Epithelial cell of prostate (primary cell): ENCODE measurements at places on chromosomes 11 and 22.

GRCh38 chr22:27581688-27582087, 219.9 kb downstream of the MN1 start:
- no peak for DNase-seq

- DNase-seq = no peak
These were observed 44.2 kb upstream of the TTLL12 start for GRCh38 chr22:43230971-43231723.

GRCh38 chr11:80458376-80458775, 1017.5 kb upstream of the TENM4 start:
- no peak for DNase-seq

- no peak for DNase-seq
These were observed 420.0 kb downstream of the DYNC2H1 start for GRCh38 chr11:103529181-103529684.

DNA sequence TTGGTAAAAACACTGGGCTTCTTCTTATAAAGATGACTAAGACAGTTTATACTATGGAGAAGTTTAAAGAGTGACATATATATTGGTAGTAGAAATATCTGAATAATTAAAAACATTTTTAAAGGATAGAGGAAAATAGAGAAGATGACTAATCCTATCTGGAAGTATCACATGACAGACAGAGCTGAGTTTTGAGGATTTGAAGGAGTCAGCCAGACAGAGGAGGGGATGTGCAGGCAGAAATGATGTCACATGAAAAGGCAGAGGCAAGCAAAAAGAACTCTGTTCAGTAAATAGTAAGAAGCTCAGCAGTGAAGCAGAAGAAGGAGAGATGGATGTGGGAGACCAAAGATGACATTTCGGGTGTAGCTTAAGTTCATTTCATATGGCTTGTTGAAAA, 1.6 kb downstream of the OR10A2 start:
- DNase-seq = no peak

DNA sequence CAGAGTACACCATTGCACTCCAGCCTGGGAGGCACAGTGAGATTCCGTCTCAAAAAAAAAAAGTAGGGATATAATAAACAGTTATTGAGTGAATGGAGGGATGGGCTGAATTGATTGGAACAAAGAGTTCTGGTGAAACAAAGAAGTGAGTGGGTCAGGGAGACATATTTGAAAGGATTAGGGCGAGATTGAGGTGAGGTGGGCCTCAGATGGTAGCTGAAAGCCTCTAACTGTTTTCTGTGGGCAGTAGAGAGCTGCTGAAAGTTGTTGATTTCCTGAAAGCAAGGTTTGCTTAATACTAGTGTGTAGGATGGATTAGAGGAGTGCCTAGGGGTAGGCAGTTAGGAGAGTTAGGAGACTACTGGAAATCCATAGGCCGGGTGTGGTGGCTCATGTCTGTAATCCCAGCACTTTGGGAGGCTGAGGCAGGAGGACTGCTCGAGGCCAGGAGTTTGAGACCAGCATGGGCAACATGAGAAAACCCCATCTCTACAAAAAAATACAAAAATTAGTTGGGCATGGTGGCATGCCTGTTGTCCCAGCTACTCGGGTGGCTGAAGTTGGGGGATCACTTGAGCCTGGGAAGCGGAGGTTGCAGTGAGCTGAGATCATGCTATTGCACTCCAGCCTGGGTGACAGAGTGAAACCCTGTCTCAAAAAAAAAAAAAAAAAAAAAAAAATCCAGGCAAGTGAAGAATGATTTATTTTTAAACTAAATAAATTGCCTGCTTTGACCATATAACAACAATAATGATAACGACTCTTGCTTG, 41.4 kb upstream of the PTPRJ start:
- DNase-seq = no peak

DNA sequence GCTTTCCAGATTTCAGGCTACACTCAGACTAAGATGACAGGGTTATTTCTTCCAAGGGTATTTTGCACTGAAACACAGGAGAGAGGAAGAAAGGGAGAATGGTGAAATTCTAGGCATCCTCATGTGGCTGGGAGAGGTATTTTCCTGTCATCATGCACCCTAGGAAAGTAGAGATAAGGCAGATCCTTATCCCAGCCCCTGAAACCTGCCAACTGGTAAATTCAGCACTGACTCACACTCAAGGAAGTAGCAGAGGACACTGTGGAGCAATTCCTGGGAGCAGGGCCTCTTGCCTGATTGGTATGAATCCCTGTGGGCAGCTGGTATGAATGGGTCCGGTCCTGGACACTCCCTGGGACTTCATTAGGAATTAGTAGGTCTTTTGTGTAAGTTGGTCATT, 37.6 kb upstream of the SLC5A1 start:
- peak; percentile 64 for DNase-seq

- peak; percentile 14 for DNase-seq
These were observed 1571.2 kb upstream of the RAG2 start for GRCh38 chr11:38169286-38169685.
